ENCODE measurements at places on chromosomes 3 and 15.

- DNase-seq = no peak
Observed at GRCh38 chr3:82093641-82094040, 332.2 kb upstream of the GBE1 start.

GRCh38 chr15:90557186-90558084, 27.7 kb downstream of the CRTC3 start:
- DNase-seq = no peak

- no peak for DNase-seq
Observed at GRCh38 chr15:57183614-57184344, 192.5 kb upstream of the CGNL1 start.

DNA sequence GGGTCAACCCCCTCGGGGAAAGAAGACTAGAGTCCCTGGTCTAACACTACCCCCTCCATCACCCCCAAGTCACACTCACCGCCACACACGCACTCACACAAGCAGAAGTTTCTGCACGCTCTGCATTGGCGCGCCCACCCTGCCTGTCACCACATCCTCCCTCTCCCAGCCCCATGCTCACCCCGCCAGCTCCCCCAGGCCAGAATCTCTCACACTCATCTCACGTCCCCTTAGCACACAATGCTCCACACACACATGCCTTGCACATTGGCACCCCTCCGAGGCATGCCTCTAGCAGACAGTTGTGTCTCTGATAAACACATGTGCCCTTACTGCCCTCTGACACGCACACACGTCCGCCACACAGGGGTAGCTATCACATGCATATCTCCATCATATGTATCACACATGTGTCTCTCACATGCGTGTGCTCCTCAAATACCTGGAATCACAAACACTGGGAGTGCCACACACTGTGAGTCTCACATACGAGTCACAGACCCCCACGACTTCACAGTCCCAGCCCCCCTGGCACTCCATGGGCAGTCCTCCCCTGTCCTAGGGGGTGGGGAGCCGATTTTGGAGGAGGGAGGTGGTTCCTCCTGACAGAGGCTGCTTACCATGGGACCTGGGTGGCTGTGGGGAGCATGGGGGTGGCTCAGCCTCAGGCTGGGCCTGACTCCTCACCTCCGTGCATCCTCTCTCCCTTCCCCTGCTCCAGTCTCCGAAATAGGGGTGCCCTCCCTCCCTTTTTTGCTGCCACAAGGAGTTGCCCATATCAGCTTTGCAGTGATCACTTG, 898 bp downstream of the FBLN2 start:
- DNase-seq = no peak

- DNase-seq = no peak
Observed at GRCh38 chr3:63193647-63194046, 84.5 kb upstream of the SYNPR start.

GRCh38 chr3:73710340-73710739, 85.6 kb upstream of the PDZRN3 start:
- DNase-seq = no peak

DNA sequence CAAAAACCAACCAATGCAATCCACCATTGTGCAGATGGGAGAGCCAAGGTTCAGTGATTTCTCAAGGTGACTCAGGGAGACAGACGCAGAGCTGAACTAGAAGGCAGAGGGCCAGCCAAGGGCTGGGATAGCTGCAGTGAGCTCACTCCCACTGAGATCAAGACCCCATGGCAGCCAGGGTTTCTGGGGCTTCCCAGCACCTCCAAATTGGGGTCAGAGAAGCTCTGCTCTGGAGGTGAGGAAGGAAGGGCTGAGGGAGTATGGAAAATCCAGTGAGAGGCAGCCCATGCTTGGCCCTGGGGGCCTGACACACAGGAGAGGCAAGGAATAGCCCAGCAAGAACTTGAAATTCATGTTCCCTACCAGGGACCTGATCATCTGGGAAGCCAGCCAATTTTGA, 61.0 kb downstream of the ISG20 start:
- no peak for DNase-seq

DNA sequence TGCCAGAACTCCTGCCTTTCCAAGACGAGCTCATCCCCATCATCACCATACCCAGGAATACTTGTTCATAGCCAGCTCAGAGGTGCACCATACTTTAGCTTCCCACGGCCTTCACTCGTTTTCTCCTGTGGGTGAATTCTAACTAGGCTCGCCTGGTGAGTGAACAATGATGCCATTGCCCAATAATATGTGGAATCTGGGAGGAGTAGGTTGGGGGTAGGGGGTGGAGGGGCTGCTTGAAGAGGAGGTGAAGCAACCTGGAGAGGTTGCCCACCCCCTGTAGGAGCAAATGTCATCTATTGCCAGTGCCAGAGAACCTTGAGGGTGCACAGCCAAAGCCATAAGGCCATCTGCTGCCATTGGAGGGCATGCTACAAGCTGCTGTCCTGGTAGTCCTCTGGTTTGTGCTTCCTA, 592 bp upstream of the ZNF445 start:
- peak; percentile 2 for DNase-seq

DNA sequence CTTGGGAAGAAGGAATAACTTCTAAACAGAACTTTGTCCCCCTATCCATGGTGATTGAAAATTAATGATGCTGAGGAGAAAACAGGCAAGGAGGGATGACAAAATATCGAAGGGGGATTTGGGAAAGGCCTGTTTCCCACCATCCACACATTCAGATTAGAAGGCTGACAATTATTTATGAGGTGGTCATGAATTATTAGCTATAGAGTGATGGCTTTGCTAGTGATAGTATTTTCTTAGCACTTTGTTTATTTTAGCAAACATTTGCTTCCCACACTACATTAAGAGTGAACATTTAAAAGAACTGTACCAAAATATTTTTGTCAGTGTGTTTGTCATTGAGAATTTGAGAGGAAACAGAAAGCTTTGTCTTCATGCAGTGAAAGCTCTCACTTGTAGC, 172.6 kb upstream of the PDZRN3 start:
- no peak for DNase-seq

DNA sequence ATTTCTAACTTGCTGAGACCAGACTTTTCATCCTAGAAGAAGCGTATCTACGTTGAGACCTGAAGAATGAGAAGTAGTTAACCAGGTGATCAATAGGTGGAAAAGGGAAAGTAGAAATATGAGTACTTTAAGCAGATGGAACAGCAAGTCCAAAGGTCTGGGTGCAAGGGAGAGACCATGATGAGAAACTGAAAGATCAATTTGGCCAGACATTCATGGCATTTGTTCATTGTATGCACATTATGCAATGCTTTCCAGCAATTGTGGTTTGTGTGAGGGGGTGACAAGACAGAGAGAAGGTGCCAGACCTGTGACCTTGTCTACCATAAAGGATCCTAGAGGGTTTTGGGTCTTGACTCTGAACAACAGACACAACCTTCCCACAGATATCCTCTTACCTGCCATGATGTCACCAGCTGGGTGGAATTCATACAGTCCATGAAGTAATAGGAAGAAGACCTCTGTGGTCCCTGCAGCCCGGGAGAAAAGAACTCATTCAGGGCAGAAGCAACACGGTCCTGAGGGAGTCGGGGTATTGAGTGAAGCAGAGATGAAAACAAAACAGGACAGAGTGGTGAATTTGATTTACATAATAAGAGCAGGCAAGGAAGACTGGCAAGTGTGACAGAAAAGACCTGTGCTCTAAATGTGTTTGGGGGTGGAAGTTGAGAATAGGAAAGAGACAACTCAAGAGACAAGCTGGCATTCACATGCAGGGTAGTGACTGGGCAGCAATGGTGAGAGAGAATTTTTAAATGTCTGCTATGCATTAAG, 63.4 kb upstream of the PSMD6 start:
- DNase-seq = no peak

- peak; percentile 53 for DNase-seq
Observed at GRCh38 chr3:98343647-98344507, 9.8 kb upstream of the OR5K4 start.

DNA sequence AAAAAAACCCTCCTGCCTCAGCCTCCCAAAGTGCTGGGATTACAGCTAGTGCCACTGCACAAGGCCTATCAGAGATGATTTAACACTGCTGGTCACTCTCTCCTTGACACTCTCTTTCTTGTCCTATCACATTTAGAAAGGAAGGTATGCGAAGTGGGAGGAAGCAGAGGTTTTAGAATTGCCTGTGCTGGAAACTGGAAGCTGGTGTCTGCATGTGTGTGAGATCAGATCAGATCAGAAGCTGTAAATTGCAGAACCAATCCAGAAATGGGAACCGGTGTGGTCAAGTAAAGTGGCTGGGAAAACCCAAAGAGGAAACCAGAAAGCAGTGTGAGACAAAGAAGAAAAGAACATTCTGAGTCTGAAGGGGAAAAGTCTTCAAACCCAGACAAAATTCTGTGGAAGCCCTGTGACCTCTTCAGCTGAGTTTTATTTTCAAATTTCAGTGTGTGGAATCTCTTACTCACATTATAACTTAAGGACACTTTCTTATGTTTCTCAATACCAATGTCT, 2.8 kb downstream of the EFHB start:
- DNase-seq = no peak

DNA sequence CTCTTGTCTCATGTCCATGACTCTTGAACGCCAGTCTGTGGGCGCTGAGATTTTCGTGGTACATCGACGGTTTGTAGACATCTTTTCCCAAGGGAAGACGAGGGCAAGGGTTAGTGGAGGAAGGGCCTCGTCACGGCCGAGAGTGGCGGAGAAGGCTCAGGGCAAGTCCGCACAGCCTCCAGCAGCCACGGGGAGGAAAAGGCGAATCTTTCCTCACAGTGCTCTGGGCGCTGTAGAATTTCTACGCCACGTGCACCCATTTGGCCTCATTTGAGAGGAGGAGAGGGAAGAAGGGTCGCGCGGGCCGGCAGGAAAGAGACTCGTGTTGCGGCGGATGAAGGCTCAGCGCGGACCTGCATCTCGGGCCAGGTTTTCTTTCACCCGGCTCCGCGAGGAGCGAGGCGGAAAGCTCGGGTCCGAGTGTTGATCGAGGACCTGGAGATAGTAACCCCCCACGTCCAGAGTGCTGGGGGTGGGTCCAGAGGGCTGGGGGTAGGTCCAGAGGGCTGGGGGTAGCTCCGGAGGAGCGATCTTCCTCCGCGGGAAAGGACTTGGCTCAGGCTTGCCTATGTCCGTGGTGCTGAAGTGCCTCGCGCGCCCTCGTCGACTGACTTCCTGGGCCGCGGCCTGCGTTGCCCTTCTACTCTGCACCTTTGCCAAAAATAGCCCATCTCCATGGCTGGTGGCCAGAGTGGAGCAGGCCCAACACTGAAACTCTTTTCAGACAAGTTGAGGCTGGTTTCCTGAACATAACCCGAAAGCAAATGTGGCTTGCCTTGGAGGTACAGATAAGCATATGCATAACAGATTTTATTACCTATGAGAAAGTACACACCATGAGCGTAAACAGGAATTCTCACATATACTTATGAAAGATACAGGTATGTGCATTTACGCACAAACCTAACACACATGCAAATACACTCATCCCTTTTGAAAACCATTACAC, 1.1 kb downstream of the SLC35G2 start:
- DNase-seq = peak; percentile 68

DNA sequence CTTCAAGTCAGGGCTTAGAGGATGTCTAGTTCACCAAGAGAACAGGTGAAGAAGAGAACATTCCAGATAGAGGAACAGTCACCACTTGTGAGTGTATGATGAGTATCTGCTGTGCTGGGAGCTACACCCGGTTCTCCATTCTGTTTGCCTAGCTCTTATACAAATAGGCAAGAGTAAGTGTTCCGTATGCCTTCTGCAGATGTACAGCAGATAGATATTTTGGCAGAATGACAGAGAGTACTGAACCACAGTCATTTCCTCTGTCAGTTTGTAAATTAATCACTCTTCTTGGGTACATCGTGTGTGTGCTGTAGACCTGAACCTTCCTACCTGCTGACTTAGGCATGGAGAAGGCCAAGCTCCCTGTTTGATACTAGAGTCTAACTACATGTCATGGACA, 108.3 kb upstream of the CTDSPL start:
- no peak for DNase-seq

- no peak for DNase-seq
Observed at GRCh38 chr3:137582484-137582883, 181.6 kb upstream of the SOX14 start.

DNA sequence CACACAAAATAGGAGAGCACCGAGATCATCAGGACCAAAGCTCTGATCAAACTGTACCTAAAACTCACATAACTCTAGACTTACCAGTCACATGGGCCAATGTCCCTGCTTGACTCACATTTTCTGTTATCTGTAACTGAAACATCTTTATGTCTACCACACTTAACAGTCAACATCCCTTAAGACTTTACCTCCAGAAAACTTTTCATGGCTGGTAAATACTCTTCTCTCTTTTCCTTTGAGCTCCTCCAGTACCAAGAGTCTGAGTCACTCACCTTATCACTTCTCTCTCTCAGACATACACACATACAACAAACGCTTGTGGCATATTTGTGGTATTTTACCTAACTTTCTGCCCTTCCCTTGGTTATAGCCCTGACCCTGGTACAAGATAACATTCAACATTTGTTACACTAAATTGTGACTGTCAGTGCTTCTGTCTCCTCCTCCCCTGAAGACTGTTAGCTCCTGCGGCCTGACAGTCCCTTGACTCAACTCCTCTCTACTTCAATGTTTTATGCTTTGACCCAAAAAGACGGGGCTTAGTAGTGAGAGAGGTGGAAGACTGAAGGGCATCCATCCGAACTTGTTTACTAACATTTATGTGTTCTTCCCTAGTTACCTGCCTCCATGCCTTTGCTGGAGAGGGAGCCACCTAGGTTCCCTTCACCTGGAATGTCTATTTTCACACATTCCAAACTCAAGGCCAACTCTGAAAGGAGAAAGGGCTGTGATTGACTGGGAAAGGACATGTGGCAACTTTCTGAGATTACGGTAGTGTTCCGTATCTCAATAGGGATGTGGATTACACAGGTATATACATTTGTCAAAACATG, 3.7 kb upstream of the EFHB start:
- DNase-seq = no peak

DNA sequence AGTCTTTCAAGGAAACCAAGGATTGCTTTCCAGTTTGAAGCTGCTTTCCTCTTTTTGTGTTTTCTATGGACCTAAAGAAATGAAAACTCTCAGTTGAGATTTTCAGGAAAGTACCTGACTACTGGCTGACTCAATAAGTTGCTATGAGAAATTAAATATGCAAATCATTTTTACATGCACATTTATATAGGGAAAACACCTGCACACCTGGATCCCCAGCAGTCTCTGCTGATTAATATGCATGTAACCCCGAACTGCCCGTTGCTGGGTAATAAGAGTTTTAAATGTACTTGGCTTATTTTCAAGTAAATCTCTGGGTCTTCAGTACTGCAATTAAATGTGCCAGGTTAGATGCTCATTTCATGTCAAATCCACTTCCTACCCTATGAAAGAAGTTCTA, 77.2 kb downstream of the KBTBD8 start:
- DNase-seq = no peak

GRCh38 chr3:192273697-192274010, 453.7 kb downstream of the FGF12 start:
- DNase-seq = no peak

- peak; percentile 50 for DNase-seq
Observed at GRCh38 chr3:107752202-107752990, 229.6 kb downstream of the BBX start.
